ENCODE measurements at places on chromosomes 7 and 10.

DNA sequence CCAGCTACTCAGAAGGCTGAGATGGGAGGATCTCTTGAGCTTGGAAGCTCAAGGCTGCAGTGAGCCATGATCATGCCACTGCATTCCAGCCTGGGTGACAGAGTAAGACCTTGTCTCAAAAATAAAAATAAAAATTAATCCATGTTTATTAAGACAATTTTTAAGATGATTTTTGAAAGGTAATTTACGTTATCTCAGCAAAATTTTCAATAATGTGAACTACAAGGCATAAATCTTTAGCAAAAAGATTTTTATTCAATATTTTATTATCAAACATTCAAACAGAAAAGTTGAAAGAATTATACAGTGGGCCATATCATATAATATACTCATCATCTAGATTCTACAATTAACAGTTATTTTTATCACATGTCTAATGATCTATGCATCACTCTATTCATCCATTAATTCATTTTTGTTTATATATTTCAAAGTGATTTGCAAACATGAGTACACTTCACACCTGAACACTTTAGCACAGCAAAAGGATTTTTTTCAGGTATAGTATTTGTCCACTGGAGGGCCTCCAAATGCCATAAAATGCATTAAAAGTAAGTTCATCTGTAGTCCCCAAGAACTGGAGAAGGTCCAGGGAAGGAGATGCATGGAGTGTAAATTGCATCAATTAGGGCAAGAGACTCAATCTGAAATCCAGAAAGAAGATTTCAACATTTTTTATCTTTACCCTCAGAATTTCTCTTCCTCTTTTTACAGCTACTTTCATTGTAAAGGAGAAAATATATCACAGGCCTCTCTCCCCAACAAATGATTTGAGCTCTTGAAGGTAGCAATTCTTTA is 38.6 kb upstream of the RSBN1L start:
- peak; percentile 91 for DNase-seq

DNA sequence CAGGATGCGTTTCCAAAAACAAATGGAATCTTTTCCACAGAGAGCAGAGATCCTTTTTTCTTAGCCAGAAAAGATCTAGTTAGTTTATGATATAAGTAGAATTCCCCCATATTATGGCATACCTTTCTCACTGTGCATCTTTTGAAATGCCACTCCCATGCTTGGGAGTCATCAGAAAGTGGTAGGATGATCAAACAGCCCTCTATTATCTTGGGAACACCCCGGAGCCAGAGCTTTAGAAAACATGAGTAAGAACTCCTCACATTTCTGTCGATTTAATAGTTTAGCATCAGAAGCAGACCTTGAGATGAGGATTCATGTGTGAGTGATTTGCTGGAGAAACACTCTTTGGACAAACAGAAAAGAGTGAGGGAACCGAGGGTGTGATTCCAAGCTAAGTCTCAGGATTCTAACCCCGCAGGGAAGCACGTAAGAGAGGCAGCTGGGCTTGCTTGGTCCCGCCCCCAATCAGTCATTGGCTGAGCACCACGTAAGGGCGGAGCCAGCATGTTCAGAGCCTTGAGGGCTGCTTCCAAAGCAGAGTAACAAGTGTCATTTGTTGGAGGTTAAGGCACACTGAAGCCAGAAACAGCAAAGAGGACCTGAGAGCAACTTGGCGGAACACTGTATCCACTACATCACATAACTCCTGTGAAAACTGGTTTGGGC is 43.7 kb upstream of the NXPH1 start:
- DNase-seq = no peak

GRCh38 chr10:64081947-64082482 is 560.8 kb downstream of the REEP3 start:
- DNase-seq = no peak

- no peak for DNase-seq
Observed at GRCh38 chr10:29669149-29669548, 34.4 kb upstream of the SVIL start.

DNA sequence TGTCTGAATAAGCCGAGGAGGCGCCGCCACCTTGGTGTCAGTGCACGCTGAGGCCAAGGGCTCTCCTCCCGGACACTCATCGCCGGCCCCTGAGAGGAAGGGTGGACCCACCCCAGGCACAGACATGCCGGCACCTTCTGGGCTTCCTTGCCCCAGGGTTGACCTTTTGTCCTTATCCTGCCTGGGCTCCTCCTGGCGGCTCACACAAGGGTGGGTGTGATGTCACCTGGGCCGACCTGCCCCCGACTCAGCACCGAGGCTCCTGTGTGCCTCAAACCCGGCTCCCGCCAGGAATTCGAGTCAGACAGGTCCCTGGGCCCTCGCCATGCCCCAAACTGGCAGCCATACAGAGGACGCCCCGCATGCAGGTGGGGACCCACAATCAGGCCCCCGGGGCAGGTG is 17.7 kb upstream of the CFAP46 start:
- no peak for DNase-seq

GRCh38 chr7:31885171-31885570 is 185.0 kb downstream of the PDE1C start:
- DNase-seq = peak; percentile 26

DNA sequence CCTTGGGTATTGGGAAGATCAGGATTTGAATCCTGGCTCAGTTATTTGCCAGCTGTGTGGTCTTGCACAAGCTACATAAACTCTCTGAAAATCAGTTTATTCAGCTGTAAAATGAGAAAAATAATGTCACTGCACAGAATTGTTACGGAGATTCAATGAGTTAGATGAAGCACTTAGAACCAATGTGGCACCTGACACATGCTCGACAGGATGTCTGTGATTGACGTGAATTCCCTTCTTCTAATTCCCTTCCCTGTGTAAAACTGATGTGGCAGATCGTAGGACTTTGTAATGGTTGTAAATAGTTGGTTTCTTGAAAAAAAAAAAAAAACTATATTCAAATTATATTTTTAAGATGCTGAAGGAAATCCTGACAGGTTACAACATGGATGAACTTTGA is 249.9 kb upstream of the MKLN1 start:
- no peak for DNase-seq

DNA sequence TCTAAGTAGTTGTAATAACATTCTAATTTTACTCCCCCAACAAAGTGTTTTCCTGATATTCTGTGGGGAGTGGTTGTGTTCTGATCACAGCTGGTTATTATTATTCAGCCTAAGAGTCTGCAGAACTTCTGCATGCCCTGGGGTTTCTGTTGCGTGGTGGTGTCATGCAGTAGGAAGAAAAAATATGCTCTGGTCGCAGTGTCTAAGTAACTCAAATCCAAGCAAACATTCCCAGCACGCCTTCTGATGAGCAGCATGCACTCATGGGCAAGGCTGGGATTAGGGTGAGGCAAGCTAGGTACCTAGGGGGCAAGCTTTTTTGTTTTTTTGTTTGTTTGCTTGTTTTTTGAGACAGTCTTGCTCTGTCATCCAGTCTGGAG is 112.8 kb upstream of the KMT2E start:
- no peak for DNase-seq

DNA sequence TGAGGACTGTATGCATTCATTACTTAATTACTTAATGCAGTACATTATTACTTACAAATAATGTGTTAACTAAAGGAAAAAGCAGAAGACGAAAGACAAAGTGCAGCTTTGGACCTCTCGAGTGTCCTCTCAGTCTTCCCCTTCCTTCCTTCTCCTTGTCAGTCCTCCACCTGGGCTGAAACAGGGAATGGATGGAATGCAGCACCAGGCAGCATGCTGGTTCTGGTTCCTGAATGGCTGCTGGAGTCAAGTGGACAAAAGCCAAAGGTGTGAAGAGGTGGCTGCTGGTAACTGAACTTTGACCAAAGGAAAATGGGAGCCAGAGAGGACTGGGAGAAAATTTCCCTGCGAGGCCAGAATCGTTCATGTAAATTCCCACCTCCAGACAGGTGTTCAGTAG is 179.5 kb downstream of the GPAM start:
- DNase-seq = no peak

- DNase-seq = no peak
Observed at GRCh38 chr10:87925570-87925969, 62.1 kb downstream of the PTEN start.

DNA sequence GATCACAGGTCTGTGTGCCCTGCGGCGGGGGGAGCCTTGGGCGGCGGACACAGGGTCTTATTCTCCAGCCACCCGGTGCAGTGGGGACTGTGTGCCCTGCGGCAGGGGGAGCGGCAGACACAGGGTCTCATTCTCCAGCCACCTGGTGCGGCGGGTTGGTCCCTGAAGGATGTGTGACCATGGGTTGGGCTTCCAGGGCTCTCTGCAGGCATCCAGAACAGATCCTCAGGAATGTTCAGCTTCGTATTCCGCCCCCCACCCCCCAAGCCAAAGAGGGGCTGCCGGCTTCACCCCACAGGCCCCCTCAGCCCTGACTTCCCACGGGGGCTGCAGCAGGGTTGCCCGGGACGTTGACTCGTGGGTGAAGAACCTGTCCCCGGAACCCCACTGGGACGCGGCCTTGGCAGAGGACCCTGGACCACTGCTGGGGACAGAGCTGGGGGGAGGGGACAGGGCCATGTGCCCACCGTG is 154.5 kb upstream of the PPP2R2D start:
- no peak for DNase-seq

GRCh38 chr7:139646566-139646965 is 123.1 kb downstream of the CLEC2L start:
- no peak for DNase-seq

DNA sequence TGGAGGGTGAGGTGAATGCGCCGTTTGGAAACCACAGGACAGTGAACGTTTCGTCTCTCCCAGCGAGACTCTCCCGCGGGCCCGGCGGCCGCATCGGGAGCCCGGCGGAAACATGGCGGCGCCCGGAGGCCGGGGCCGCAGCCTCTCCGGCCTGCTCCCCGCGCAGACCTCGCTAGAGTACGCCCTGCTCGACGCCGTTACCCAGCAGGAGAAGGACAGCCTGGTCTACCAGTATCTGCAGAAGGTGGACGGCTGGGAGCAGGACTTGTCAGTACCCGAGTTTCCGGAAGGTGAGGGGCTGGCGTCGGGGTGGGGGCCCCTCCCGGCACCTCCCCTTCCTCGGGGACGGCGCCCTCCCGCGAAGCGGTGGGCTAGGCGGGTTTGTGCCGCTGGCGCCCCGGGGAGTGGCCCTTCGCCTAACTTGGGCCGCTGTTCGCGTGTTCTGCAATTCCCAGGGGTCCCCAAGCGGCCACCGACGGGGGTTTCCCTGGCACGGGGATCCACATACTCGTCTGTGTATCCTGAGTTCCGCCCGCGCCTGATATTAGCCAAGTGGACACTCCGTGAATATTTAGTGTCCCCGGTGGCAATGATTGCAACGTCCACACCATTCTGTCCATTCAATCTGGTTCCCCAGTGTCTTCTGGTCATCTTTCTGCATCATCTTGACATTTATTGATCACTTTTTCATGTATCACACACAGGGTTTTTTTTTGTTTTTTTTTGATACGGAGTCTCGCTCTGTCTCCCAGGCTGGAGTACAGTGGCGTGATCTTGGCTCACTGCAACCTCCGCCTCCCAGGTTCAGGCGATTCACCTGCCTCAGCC is 514 bp downstream of the NHLRC2 start:
- peak; percentile 29 for DNase-seq

- no peak for DNase-seq
Observed at GRCh38 chr10:121608469-121609190, 10.4 kb upstream of the FGFR2 start.

DNA sequence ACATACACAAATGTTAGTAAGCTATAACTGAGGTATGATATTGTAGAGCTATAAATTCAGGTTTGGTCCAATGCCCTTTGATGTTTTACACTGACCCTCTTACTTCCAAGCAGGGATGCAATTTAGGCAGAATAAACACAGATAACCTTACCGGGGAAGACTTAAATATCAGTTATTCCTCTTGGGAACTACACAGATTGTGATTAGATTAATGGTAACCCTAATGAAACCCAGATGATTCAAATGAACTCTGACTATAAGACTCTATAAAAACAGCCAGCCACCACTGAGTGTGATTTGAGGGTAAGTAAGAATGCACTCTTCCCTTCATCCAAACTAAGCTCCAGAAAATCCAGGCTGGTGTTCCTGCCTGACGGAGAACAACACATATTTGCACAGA is 891.1 kb downstream of the NXPH1 start:
- DNase-seq = no peak

- DNase-seq = no peak
Observed at GRCh38 chr10:59623133-59624121, 86.2 kb downstream of the SLC16A9 start.

GRCh38 chr10:132111121-132111731 is 45.5 kb downstream of the JAKMIP3 start:
- DNase-seq = no peak

GRCh38 chr7:138962561-138963270 is 18.5 kb downstream of the KIAA1549 start:
- no peak for DNase-seq

- DNase-seq = no peak
Observed at GRCh38 chr10:124478515-124478914, 16.9 kb downstream of the LHPP start.

- DNase-seq = no peak
Observed at GRCh38 chr10:24162206-24162985, 46.5 kb upstream of the KIAA1217 start.

GRCh38 chr10:131663351-131663750 is 237.5 kb upstream of the PPP2R2D start:
- no peak for DNase-seq

GRCh38 chr7:28808796-28809533 is 149.2 kb downstream of the TRIL start:
- no peak for DNase-seq

DNA sequence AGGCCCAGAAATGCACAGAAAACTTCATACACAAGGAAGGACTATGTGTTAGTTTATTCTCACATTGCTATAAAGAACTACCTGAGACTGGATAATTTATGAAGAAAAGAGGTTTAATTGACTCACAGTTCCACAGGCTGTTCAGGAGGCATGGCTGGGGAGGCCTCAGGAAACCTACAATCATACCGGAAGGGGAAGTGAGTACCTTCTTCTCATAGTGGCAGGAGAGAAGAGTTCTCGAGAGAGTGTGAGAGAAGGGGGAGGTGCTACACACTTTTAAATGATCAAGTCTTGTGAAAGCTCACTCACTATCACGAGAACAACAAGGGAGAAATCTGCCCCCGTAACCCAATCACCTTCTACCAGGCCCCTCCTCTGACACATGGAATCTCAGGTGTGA is 16.8 kb upstream of the RAMP3 start:
- no peak for DNase-seq

- no peak for DNase-seq
Observed at GRCh38 chr10:97462309-97462708, 16.3 kb downstream of the ZDHHC16 start.

Measured in AML-193 (cell line).